ENCODE measurements at places on chromosomes 16 and 17.

DNA sequence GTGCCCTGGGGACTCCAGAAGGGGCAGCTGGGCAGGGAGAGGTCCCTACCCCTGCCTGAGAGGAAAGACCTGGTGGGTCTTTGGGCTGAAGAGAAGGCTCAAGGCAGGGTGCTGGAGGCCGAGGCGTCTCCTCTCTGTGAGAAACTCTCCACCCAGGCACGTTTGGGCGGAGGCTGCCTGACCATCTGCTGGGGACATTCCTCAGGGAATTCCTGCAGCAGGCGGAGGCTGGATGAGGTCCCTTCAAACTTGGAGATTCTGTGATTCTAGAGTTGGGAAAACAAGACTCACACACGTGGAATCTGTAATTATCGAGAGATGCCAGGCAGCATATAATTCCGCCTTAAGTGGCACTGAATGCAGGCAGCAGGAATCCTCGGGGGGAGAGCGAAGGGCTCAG lies 21.1 kb upstream of the PHF12 start:
- no peak for DNase-seq

DNA sequence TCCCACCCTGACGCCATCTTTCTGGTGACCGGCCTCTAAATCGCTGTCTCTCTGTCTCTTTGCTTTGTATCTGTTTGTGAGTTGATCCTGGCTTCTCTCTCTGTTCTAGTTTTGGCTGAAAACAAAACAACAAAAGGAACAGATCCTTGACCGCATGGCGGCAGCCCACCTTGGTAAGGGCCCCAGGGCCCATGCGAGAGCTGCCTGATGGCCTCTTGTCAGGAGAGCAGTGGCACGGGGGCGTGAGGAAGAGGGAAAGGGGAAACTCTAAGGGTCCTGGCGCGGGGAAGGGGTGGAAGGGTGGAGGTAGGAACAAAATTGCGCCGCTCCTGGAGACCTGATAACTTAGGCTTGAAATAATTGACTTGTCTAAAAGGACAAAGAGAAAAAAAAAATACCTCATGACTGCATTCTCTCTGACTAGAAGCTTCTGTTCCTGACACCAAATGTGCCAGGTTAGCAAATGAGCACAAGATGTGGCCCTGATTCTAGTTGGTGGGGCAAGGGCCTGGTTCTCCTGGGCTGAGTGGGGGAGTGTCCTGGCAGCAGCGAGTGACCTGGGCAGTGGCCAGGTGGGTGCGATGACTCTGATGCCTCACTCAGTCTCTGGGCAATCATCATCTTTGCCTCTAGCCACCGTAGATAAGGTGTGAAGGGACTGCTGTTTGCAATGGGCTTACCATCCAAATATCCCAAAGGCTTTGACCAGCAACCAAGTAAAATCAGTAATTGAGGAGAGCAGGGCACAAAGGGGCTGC lies 66.0 kb downstream of the YPEL2 start:
- DNase-seq, result no peak

DNA sequence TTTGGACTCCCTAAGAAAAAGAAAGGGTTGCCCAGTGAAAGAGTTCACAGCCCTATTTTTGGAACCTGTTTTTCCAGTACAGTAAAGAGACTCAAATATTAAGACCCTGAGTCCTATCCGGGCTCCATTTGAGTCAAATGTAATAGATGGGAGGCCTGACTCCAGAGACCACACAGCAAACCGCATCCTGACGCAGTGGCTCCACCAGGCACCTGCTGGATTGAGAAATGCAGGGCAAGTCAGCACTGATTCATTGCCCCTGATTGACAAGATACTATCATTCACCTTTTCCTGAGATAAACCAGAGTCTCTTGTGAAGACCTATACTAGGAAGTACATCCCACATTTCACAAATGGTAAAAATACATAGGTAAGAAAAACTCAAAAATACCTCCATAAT lies 715.7 kb upstream of the SOX9 start:
- no peak for DNase-seq

DNA sequence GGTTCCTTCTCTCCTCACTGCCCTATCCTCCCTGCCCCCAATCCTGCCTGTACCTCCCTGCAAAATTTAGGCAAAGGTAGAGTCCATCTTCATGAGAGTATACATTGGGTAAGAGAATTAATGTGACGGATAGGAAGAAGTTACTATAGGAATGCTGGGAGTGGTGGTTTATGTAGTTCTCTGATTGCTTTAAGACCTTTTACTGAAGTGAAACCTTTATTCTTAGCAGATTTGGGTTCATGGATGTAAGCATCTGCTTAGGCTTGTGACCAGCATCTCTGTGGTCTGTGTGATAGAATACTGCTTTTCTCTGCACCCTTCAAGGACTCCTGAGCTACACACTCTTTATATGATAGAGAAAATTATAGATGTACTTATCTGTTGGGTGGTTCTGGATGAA lies 127.3 kb downstream of the PRKCA start:
- no peak for DNase-seq

- DNase-seq, result peak; percentile 21
Observed at GRCh38 chr17:1873418-1873817, 43.6 kb downstream of the RPA1 start.

GRCh38 chr17:68850749-68851510 lies 104.3 kb downstream of the ABCA8 start:
- DNase-seq, result no peak

GRCh38 chr17:47323382-47324223 lies at the start of gene EFCAB13:
Gene EFCAB13 (plus strand): TSS chr17:47323955. CDS start chr17:47328354, 4,399 bp downstream.
- DNase-seq, result peak; percentile 76

DNA sequence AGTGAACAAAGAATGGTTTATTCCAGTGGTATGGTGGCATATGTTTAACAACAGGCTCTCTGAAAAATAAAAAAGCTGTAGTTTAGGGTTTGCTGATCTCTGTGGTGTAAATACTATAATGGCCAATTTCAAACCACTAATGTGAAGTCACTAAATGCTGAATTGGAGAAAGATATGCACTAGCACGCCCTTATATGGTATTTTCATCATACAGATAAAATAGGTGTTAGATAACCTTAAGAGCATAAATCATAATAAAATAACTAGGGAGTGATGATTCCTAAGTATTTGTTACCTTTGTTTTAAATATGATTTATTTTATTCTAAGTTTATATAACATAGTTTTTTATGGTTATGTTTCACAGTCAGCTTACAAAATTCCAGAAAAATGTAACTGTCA lies 17.2 kb downstream of the NLK start:
- DNase-seq, result no peak

DNA sequence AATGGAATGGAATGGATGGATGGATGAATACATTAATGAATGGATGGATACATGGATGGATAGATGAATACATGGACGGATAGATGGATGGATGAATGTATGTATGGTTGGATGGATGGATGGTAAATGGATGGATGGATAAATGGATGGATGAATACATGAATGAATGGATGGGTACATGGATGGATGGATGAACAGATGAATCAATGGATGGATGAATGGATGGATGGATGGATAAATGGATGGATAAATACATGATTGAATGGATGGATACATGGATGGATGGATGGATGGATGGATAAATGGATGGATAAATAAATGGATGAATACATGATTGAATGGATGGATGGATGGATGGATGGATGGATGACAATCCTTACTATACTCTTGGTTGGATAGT lies 26.0 kb downstream of the TMC5 start:
- no peak for DNase-seq

- peak; percentile 41 for DNase-seq
Observed at GRCh38 chr16:2026461-2027023, at the start of gene NHERF2. Gene NHERF2 (plus strand): TSS chr16:2026902. CDS start chr16:2027006, 104 bp downstream.

- no peak for DNase-seq
Observed at GRCh38 chr17:13362341-13363122, 239.2 kb downstream of the HS3ST3A1 start.

DNA sequence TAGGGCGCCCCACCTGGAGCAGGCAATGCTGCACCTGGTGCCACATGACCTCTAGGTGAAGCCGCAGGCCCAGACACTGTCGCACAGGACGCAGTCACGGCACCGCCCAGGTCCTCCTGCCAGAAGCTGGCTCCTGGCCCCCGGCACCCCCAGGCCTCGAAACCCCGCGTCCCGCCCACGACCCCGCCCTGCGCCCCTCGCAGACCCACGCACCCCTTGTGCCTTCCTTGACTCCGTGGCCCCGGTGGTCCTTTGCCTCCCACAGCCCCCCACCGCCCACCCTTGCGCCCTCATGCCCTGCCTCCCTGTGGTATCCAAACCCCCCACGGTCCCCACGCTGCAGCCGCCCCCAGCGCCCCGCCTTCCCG lies 6.3 kb upstream of the C1QTNF8 start:
- no peak for DNase-seq

- no peak for DNase-seq
Observed at GRCh38 chr17:38920374-38921291, 4.8 kb upstream of the LASP1NB start.

DNA sequence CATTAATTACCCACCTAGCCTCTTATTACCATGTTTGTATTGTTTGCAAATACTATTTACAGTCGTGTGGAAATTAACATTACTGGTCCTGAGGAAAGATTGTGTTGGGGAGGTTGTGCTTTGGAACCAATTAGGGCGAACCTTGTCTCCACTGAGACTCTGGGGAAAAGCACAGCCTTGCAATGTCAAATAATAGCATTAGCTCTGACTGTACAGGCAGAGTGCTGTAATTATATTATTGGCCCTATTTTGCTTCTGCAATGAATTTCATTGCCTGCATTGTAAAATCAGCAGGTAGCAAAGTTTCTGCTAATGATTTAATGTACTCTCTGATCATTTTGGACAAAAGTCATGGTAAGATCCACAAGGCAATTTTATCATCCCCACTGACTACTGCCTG lies 97.0 kb downstream of the WWOX start:
- no peak for DNase-seq

- no peak for DNase-seq
Observed at GRCh38 chr16:56858374-56858773, 6.6 kb upstream of the SLC12A3 start.

DNA sequence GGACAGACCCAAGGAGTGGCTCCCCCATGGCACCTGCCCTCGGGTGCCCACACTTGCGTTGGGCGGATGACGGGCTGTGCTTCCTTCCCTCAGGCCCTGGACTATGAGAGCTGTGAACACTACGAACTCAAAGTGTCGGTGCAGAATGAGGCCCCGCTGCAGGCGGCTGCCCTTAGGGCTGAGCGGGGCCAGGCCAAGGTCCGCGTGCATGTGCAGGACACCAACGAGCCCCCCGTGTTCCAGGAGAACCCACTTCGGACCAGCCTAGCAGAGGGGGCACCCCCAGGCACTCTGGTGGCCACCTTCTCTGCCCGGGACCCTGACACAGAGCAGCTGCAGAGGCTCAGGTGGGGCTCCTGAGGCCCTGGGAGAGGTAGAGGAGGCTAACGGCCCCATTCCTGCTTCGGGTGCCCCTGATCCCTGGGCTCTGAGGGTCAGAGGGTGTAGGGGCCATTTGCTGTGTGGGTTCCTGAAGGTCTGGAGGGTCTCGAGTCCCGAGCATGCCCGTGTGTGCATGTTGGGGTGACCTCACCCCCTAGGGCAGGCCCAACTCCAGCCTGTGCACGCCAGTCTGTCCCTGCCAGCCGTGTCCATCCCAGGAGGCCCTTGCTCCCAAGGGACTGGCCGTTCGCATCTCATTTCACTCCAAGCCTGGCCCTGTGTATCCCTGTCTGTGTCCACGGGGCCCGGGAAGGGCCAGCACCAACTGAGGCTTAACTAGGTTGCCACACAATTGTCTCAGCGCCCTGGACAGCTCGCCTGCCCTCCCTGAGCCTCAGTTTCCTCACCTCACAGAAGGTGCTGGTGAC lies 10.0 kb downstream of the SLC22A31 start:
- peak; percentile 18 for DNase-seq

DNA sequence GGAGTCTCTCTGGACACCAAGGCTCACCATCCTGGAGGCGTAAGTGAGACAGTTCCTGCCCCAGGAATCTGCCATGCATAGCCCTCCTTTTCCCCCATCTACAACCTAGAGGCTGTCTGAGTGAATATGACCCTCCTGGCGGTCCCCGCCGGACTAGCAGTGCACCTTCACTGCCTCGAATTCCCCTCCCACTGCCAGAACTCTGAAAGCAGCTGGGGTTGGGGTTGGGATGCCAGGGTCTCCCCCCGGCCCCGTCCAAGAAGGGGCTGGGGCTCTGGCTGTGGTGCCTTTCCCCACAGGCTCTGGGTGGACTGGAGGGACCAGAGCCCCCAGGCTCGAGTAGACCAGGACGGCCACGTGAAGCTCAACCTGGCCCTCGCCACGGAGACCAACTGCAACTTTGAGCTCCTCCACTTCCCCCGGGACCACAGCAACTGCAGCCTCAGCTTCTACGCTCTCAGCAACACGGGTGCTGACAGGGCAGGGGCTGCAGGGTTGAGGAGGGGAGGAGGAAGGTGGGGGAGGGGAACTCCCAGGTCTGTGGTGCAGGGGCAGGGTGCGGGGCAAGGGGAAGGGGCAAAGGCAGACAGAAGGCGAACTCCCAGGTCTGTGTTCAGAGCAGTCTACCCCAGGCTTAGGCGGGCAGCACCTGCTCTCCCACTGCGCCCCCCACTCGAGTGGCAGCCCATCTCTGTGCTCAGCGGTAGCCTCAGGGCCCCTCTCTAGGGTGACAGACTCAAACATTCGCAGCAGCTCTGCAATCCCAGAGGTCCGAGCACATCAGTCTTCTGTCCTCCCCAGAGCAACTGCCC lies 1.2 kb downstream of the ZACN start:
- no peak for DNase-seq

DNA sequence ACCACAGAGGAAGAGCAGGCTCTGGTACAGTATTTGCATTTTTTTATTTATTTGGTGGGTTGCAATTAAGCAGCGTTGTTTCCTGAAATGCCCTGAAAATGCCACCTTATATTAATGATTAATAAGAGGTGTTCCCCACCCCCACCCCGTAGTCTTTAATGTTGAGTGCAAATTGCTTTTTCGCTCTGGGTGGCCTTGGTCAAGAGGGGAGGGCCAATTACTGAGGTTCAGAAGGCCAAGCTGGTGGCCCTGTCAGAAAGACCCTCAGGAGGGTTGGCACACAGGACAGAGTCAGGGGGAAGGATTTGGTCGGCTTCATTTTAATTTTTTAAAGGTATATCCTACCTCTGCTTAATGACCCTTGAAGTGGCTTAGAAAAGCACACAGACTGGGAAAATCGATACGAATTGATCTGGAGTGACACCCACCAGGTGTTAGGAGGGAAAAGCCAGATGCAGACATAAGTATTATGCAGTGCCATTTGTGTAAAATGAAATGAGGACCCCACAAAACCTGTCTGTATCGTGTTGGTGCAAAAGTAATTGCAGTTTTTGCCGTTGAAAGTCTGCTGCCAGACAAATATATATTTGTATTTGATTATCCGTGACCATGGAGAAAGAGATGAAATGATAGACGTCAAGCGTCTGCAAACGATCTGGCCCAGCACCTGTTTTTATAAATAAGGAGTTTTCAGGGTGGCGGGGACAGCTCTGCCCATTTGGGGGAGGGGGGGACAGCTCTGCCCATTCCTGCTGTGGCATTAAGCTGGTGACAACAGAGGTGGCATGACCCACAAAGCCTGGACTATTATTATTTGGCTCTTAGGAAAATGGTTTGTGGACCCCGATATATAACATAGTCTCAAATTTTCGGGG lies 143.8 kb upstream of the PLCG2 start:
- DNase-seq, result no peak

GRCh38 chr16:89103781-89104180 lies 10.1 kb downstream of the ACSF3 start:
- no peak for DNase-seq
